ENCODE measurements at places on chromosomes 12 and 14.
A peak's percentile ranks its signal among the peaks of the same experiment; 100 is the strongest.

- DNase-seq, result no peak
Observed at GRCh38 chr14:28596391-28596790, 170.2 kb upstream of the FOXG1 start.

DNA sequence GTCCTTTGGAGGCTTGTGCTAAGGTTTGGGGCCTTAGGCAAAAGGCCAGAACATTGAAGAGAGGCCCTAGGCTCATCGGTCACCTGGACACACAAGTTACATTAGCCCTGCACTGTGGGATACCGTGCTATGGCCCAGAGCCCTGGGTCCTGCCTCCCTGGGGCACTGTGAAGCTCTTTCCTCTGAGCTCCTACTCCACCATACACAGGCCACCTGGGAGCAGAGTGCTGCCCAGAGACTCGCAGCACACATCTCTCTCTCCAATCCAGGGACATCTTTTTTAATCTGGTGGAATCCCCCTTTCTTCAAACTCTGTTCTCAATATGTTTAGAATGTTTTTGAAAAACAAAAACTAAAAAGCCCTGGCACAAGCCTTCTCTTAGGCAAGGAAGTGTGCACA is 314.2 kb upstream of the RGS6 start:
- DNase-seq, result no peak

GRCh38 chr12:66693901-66694513 is 15.1 kb upstream of the GRIP1 start:
- peak; percentile 35 for DNase-seq

- DNase-seq, result no peak
Observed at GRCh38 chr12:124686370-124687173, 119.2 kb upstream of the NCOR2 start.

GRCh38 chr14:35992816-35993683 is 166.9 kb downstream of the BRMS1L start:
- DNase-seq, result no peak

- no peak for DNase-seq
Observed at GRCh38 chr14:57754527-57754926, 111.4 kb downstream of the SLC35F4 start.

DNA sequence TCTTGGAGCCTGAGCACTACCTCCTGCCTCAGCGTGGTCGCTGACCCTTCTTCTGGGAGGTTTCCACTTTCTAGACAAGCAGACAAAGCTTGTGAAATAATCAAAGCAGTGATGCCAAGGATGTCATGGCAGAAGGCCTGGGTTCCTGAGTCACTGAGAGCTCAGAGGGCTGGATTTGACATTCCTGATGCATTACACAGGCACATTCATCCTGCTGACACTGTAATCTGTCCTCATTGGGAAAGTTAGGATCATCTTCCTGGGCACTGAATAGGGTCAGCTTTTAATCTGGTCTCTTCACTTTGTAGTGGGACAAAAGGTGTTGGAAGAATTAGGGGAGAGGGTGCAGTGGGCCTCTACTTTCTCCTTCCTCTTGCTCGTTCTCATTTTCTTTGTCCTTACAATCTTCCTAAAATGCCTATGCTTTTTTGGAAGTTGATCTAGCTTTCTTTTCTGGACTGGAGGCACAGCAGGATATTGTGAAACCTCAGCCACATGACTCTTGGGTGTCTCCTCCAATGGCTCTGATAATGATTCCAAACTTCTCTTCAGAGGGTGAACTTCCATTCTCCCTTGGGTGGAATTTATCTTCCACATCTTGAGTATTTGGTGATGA is 29.6 kb downstream of the EEA1 start:
- DNase-seq, result no peak

GRCh38 chr14:92991536-92991935 is 68.6 kb downstream of the CHGA start:
- DNase-seq, result no peak

GRCh38 chr12:22858849-22859570 is 234.0 kb downstream of the ETNK1 start:
- no peak for DNase-seq

DNA sequence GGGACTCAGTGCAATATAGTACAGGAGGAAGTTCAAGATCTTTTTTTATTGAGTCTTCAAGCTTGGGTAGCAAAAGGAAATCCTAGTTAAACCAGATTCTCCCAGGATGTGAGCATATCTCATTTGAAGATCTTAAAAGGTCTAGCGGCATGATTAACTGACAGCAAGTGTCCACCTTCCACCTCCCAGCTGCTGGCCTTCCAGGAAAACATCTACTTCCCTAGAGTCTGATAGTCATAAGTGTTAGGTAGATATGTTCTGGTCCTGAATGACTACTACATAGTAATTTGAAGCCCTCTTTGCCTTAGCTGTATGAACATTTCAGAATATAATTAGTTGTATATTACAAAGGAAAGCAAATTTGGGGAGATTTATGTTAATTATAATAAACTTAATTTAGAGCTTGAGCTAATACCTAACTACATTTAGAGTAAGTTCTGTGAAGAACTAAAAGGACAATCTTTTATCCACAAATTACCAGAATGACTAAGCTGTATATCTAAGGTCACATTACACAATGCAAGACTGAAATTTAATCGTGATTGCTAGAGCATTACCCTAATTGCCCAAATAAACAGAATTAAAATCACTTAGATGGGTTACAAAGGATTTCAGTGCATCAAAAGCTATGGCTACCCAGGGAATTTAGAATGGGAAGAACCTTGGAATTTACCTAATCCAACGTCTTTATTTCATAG is 9.9 kb downstream of the LGR5 start:
- no peak for DNase-seq

GRCh38 chr12:3550839-3551238 is 59.8 kb downstream of the PRMT8 start:
- DNase-seq, result no peak

DNA sequence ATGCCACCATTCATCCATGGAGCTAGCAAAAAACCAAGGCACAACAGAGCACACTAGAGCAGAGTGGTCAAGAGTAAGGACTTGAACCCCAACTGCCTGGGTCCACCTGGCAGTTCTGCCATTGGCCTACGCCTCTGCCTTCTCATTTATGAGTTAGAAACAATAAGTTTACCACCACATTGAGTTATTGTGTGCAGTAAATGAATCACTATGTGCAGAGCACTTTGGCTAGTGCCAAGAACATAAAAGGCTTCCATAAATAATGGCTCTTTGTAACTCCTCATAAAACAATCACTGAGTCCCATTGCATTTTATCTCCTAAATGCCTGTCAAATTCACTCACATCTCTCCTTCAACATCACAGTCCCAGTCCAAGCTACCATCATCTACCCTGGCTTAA is 86.3 kb downstream of the OTX2 start:
- no peak for DNase-seq

GRCh38 chr12:75634244-75635222 is 123.1 kb upstream of the KRR1 start:
- peak; percentile 30 for DNase-seq

- no peak for DNase-seq
Observed at GRCh38 chr14:90248594-90248993, 7.8 kb upstream of the PSMC1 start.

GRCh38 chr12:120012067-120012621 is 23.1 kb downstream of the BICDL1 start:
- no peak for DNase-seq

DNA sequence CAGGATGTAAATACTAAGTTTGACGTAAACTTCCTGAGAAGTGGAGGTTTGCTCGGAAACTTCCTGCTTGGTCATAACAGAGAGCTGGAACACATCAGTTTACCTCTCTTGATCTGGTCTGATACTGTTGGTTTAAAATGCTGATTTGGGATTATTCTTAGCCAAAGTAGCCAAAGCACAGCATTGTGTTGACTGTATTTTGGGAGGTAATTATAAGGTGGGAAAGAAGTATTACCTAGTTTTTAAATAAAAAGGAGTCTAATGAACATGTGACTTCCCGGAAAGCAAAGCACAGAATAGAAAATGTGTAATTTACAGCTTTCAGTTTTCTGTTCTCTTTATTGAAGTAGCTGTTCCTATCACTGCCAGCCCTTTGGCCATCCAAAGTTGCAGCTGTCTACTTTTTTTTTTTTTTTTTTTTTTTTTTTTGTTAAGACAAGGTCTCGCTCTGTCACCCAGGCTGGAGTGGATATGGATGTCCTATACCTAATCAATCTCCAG is 52.2 kb upstream of the SRP54 start:
- DNase-seq, result no peak

DNA sequence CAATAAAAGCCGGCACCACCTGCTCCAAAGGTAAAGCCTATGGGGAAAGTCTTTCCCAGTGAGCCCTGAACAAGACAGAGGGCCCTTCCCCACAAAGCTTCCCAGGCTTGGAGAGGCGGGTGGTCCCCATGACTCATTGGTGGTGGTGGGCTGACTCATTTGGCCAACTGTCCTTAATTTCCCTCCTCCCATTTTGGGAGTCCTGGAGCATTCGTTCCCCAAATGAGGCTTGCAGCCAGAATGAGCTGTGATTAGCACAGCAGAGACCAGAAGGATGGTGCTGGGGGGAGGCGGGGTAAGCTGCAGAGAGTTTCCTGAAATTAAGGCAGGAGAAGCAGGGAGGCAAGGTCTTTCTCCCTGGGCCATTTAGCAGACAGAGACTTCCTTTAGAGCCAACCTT is 241.7 kb downstream of the DPF3 start:
- DNase-seq, result no peak

DNA sequence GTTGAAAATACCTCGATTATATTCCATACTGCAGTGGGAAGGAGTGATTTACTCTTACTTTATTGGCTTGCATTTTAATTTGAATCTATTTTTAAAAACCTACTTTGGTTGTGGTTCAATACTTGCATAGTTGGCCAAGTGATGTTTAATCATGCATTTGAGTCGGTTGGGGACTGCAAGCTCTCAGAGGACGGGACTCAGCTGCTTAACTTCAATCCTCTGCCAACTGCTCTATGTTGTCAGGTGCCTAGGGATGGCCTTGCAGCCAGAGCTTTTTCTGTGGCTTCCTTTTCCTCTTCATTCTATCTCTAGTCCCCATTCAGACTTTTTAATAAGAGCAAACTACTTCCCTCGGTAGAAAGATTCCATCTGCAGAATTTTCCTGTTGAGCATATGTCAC is 53.4 kb upstream of the KRR1 start:
- no peak for DNase-seq

DNA sequence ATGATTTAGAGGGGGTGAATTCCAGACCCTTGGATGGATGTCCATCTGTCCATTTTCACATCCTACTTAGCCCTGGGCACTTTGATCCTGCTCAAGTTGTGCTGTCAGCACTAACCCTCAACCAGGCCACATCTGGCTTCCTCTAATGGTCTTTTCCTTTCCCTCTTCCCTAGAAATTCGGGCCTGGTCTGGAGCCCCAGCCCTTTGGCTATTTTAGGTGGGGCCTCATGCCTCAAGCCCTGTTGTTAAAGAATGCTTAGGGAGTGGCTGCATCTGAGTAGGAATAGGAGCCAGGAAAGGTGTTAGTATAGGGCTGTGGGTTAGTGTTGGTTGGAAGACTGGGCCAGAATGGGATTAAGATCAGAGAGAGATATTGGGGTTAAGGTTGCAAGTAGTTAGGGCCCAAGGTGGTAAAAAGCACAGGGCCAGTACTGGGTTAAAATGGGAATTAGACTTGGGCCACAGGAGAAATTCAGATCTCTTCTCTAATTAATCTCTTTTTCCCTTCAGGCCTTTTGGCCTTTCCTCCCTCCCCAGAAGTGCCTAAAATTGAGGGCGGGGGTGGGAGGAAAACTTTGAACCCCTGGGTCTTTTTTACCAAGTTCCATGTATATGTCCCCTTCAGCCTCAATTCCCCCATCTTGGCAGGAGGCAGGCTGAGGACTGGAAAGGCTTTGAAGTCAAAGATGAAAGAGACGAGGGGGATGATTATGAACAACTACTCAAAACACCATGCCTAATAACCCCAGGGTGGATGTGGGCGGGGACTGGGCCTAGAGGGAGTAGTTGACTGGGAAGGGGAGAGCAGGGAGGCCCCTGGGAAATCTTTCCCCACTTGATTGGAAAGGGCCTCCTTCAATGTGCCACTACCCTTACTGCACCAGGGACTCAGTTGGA is 4.0 kb upstream of the ZNF385A start:
- DNase-seq, result no peak

GRCh38 chr12:6492838-6493496 is at the start of gene MRPL51:
Gene MRPL51 (minus strand): TSS chr12:6493262. CDS start chr12:6493136, 126 bp downstream.
- peak; percentile 87 for DNase-seq

GRCh38 chr14:67418401-67419191 is 6.6 kb upstream of the PLEK2 start:
- DNase-seq, result no peak

- no peak for DNase-seq
Observed at GRCh38 chr14:21105095-21105494, 4.2 kb downstream of the TMEM253 start.

GRCh38 chr14:34660796-34661195 is 30.8 kb upstream of the SNX6 start:
- DNase-seq, result no peak

GRCh38 chr14:101961011-101961721 is 3.2 kb upstream of the DYNC1H1 start:
- DNase-seq, result peak; percentile 8

GRCh38 chr14:100286484-100287191 is 19.6 kb downstream of the SLC25A29 start:
- no peak for DNase-seq

DNA sequence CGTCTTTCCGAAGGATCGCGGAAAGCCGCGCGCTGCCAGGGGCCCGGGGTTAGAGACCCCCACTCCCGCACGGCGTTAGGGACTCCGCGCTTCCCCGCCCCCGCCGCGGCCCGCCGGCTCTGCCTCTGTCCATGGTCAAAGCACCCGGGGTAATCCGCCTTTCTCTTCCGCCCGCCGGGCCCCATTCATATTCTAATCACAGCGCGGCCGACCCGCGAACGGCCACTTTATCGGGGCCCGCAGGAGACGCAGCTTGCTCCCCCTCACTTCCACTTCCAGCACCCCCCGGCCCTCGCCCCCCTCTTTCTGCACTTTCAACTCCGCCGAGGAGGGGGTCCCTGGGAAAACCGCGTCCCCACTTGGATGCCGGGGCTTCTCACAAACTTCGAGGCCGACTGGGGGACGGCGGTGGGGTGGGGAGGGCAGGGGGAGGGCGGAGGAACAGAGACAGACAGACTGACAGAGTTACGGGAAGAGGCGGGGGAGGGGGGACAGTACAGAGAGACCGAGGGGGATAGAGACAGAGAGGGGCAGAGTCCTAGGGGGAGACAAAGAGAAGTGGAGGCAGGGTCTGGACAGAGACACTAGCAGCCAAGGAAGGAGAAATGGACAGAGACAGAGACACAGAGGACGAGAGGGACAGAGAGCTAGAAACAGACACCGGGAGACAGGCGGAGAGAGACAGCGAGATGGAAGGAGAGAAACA is 1.1 kb upstream of the RFX4 start:
- no peak for DNase-seq

DNA sequence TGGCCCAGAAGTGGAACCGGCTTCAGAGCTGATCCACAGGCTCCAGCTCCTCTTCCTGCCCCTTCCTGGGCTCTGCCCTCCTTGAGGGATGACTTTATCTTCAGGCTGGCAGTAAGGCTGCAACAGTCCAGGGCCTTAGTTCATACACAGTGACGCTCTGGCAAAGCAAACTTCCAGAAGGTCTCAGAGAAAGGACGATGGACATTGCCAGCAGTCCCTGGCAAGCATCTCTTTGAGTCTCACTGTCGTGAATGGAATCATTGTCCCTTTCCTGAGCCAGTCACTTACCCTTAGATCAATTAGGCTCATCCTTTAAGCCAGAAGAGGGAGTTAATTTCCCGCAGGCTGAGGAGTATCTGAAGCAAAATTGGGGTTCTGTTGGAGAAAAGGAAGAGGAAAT is 8.6 kb downstream of the AK7 start:
- no peak for DNase-seq

- no peak for DNase-seq
Observed at GRCh38 chr12:116087962-116088361, 189.5 kb downstream of the MED13L start.

- no peak for DNase-seq
Observed at GRCh38 chr14:61277784-61278183, 3.4 kb downstream of the TMEM30B start.

- no peak for DNase-seq
Observed at GRCh38 chr14:92143309-92143708, 21.5 kb downstream of the CPSF2 start.
